HFFc6 (cell line): ENCODE measurements at places on chromosomes 12 and 14. TPM values are rescaled to one million over a fixed set of nuclear protein-coding genes. Genes with fewer than 3 reads are reported as not detected.

- H3K36me3 ChIP-seq = no peaks in the 10 kb centered on the region
- H3K27ac ChIP-seq = no peak overlapping the region
- H3K4me3 ChIP-seq = no peak overlapping the region
- H3K27me3 ChIP-seq = no peaks in the 10 kb centered on the region
- DNase-seq = peak; percentile 29
These were observed 51.4 kb upstream of the GARIN2 start for GRCh38 chr14:67137744-67138371.

GRCh38 chr14:76673261-76673660 is 88.0 kb upstream of the VASH1 start:
- peaks cover 23% of the 10 kb centered on the region for H3K27me3 ChIP-seq
- H3K4me1 ChIP-seq = no peaks in the 10 kb centered on the region
- no peaks in the 10 kb centered on the region for H3K36me3 ChIP-seq
- no peak for DNase-seq
- no peak overlapping the region for H3K27ac ChIP-seq

GRCh38 chr12:11953523-11953922 is 117.2 kb upstream of the BCL2L14 start:
- peaks cover 9% of the 10 kb centered on the region for H3K4me1 ChIP-seq
- H3K4me3 ChIP-seq = no peak overlapping the region
- no peak for DNase-seq
- peaks cover 40% of the 10 kb centered on the region for H3K27me3 ChIP-seq

GRCh38 chr12:53989227-53990113 is 4.5 kb downstream of the HOXC10 start:
- peaks cover 16% of the 10 kb centered on the region for H3K4me1 ChIP-seq
- no peak for DNase-seq
- H3K36me3 ChIP-seq = no peaks in the 10 kb centered on the region
- no peak overlapping the region for H3K27ac ChIP-seq

DNA sequence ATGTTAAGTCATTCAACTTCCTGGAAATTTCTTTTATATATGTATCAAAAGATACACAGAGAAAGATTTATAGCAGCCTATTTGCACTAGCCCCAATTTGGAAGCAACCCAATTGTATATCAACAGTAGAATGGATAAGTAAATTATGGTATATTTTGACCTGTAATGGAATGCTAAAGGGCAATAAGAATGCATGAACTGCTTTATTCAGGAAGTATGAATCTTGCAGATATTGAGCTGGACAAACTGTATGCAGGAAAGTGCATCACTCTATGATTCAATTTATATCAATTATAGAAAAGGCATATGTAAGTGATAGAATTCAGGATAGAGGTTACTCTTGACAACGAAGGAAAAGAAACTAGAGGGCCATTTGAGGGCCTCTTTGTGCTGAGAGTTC is 913.1 kb upstream of the FBXO33 start:
- no peaks in the 10 kb centered on the region for H3K4me1 ChIP-seq
- H3K27me3 ChIP-seq = no peaks in the 10 kb centered on the region
- H3K4me3 ChIP-seq = no peak overlapping the region
- H3K36me3 ChIP-seq = peaks cover 5% of the 10 kb centered on the region; the same call in 1 of the 2 replicates

DNA sequence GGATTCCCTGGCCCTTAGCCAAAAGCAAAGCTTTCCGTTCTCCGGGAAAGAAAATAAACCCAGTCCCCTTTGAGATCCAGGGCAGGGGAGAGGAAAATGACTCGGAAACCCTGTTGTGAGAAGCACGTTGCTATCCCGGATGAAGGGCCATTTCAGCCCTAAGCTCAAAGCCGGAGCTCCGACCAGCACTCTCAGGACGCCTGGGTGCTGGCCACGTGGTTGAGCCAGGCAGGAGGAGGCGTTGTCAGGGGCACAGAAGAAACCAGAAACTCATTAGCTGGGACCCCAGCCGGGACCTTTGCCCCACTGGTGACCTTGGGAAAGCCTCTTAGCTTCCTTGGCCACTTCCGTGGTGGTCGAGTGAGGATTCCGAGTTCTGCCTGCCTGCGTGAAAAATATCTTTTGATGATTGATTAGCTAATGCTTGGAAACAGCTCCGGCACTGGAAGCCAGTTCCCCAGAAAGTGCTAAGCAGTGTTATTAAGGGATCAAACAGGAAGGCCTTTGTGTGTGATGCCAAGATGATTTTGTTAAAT is 57.6 kb upstream of the FZD10 start:
- peaks cover 6% of the 10 kb centered on the region; the same call in 1 of the 2 replicates for H3K27me3 ChIP-seq
- H3K4me1 ChIP-seq = no peaks in the 10 kb centered on the region
- no peak overlapping the region for H3K27ac ChIP-seq
- no peak overlapping the region for H3K4me3 ChIP-seq

DNA sequence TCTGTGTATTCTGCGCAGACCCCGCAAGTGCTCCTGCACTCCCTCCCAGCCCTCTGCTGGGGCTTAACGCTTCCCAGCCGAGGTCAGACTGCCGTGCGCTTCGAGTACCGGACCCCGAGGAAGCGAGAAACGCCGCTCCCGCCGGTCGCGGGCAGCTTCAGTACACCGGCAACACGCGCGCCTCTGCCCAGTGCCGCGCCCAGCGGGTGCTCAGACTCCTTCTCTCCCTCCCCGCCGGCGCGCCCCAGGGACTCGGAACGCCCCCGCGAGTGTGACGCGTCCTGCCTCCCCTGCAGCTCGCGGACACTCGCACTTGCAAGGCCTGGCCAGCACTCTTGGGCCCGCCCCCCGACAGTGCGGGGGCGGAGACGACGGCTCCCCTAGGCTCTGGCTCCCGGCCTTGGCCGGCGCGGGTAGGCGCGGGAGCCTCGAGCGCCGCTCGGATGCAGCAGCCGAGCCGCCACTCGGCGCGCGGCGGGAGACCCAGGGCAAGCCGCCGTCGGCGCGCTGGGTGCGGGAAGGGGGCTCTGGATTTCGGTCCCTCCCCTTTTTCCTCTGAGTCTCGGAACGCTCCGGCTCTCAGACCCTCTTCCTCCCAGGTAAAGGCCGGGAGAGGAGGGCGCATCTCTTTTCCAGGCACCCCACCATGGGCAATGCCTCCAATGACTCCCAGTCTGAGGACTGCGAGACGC is at the start of gene PTGER2:
Gene PTGER2, plus strand, starts transcription at position 410 of the 692 bp plus-strand sequence. Its CDS starts 237 bp downstream, at position 647.
- H3K27ac ChIP-seq = no peak within 1 kb of the TSS; the same call in 1 of the 2 replicates
- H3K36me3 ChIP-seq = no peaks in the 10 kb centered on the region

DNA sequence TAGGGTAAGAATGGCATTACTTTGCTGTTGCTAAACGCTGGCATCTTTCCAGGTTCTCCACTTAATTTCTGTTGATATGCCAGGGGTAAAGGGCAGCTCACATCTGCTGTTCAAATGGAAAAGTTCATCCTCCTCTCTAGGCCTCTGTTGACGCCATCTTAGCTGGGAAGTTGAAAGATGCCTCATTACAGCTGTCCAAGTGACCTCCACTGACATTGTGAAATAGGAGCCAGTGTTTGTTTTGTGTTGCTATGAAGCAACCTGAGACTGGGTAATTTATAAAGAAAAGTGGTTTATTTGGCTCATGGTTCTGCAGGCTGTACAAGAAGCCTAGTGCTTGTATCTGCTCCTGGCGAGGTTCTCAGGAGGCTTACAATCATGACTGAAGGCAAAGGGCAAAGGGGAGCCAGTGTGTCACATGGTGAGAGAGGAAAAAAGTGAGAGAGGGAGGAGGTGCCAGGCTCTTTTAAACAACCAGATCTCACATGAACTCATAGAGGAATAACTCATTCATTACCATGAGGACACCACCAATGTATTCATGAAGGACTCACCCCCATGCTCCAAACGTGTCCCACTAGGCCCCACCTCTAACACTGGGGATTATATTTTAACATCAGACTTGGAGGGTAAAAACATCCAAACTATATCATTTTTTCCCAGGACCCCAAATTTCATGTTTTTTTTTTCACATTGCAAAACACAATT is 3.2 kb upstream of the ADAM21 start:
- peak; percentile 45 for DNase-seq
- no peaks in the 10 kb centered on the region; the same call in 1 of the 2 replicates for H3K36me3 ChIP-seq
- H3K27ac ChIP-seq = peak overlapping the region; percentile 62

DNA sequence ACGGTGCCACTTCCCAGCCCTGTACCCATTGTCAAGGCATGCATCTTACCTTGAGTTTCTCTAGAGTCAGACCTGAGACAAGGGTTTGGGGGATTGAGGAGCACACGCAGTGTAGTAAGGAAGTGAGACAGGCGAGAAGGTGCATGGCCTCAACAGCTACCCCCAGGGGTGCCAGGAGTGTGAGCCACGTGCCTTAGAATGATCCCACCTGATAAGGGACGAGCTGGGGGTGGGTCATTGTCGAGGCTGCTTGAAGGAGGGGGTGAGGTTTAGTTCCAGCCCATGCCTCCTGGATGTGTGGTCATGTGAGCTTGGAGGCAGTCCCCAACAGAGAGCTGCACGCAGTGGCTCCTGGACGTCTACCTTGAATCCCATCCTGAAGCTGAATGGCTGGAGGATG is 320.5 kb downstream of the VRK1 start:
- no peak for DNase-seq
- no peak overlapping the region for H3K4me3 ChIP-seq
- no peaks in the 10 kb centered on the region; the same call in 1 of the 2 replicates for H3K27me3 ChIP-seq
- peaks cover 40% of the 10 kb centered on the region; the same call in 1 of the 2 replicates for H3K4me1 ChIP-seq

DNA sequence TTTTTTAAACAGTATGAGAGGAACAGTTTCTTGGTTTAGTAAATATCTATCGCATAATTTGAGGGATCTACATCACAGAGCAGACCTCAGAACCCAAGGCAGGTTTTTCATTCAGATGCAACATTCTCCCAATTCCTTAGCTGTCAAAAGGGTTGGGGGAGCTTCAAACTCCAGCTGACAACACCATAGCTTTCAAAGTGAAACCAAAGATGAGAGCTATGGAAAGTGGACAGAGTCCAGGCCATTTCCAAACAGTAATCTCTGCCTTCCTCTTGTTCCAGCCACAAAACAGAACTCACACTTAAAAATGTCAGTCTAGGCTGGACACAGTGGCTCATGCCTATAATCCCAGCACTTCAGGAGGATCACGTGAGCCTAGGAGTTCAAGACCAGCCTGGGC is 87.8 kb downstream of the SPRING1 start:
- H3K4me1 ChIP-seq = no peaks in the 10 kb centered on the region; the same call in 1 of the 2 replicates
- no peak for DNase-seq
- peaks cover 5% of the 10 kb centered on the region; the same call in 1 of the 2 replicates for H3K36me3 ChIP-seq
- H3K4me3 ChIP-seq = peak overlapping the region; percentile 43
- H3K27ac ChIP-seq = no peak overlapping the region
- peaks cover 55% of the 10 kb centered on the region for H3K27me3 ChIP-seq

GRCh38 chr12:20646239-20646827 is 48.8 kb upstream of the SLCO1C1 start:
- DNase-seq = peak; percentile 53
- H3K4me3 ChIP-seq = peak overlapping the region; percentile 37; the same call in 1 of the 2 replicates
- no peak overlapping the region for H3K27ac ChIP-seq
- H3K27me3 ChIP-seq = no peaks in the 10 kb centered on the region; the same call in 1 of the 2 replicates
- H3K4me1 ChIP-seq = peaks cover 5% of the 10 kb centered on the region; the same call in 1 of the 2 replicates

DNA sequence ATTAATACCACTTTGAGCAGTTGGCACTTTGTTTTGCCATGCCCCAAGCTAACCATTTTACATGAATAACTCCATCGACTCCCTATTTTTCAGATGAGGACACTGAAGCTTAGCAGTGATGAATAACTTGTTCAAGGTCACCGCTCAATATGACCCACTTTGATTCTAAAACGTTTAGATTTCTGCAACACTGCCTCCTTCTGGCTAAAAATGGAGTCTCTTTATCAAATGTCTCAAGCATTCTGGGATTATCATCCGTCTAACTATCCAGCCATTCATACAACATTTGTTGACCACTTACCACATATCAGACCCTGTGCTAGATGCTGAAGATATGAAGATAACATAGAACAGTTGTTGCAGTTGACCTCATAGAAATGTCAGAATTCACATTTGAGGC is 298.0 kb downstream of the PPFIA2 start:
- no peaks in the 10 kb centered on the region for H3K27me3 ChIP-seq
- no peak for DNase-seq
- no peak overlapping the region for H3K4me3 ChIP-seq

DNA sequence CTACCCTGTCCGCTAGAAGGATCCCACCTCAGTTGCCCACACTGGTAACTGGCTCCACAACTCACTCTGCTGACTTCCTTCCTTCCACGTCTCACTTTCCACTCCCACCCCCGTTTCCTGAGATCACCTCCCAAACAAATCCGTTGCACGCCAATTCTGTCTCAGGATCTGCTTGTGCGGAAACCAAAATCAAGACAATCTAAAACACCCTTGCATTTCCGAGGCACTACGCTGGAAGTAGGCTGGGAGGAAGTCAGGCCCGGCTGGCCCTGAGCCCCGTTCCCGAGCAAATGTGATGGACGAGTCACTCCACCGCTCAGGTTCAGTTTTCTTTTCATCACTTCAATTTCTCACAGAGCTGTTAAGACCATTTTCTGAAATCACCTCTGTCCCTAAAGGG is 23.1 kb downstream of the ABCB9 start:
- peaks cover 8% of the 10 kb centered on the region for H3K36me3 ChIP-seq
- H3K27me3 ChIP-seq = no peaks in the 10 kb centered on the region
- peaks cover 60% of the 10 kb centered on the region for H3K4me1 ChIP-seq
- peak overlapping the region; percentile 41; the same call in 1 of the 2 replicates for H3K27ac ChIP-seq

GRCh38 chr14:92785667-92786426 is 8.3 kb upstream of the GOLGA5 start:
- H3K4me3 ChIP-seq = peak overlapping the region; percentile 50; the same call in 1 of the 2 replicates
- H3K27me3 ChIP-seq = peaks cover 3% of the 10 kb centered on the region
- H3K4me1 ChIP-seq = peaks cover 30% of the 10 kb centered on the region
- DNase-seq = peak; percentile 78
- peaks cover 27% of the 10 kb centered on the region for H3K36me3 ChIP-seq
- peak overlapping the region; percentile 94 for H3K27ac ChIP-seq

DNA sequence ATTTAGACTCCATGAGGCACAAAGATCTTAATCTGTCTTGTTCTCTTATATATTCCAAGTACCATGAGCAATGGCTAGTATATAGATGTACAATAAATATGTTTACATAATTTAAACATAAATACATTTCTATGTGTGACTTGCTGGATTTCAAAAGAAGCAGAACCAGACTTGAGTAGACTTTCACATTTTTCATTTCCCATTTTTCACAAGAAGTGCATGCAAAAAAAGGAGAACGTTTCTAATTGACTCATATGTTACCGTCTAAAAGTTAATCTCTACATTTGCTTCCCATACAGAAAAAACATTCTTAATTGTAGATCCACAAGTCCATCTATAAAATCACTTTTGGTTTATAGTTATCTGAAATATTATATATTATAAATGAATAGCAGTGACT is 256.5 kb upstream of the USP15 start:
- H3K4me1 ChIP-seq = no peaks in the 10 kb centered on the region
- no peaks in the 10 kb centered on the region for H3K36me3 ChIP-seq
- no peak for DNase-seq
- H3K27ac ChIP-seq = no peak overlapping the region
- no peak overlapping the region for H3K4me3 ChIP-seq
- H3K27me3 ChIP-seq = no peaks in the 10 kb centered on the region

GRCh38 chr12:124481257-124481750 is 86.1 kb downstream of the NCOR2 start:
- H3K27ac ChIP-seq = peak overlapping the region; percentile 37; the same call in 1 of the 2 replicates
- no peak overlapping the region for H3K4me3 ChIP-seq
- peaks cover 6% of the 10 kb centered on the region for H3K27me3 ChIP-seq
- peaks cover 31% of the 10 kb centered on the region for H3K4me1 ChIP-seq

AQP2 gene
- total RNA-seq = not detected in 3 replicates

TMX1 gene
- 42.3 and 46.1 TPM in 2 replicates for total RNA-seq

PITPNM2 gene
- 1.5 to 5.1 TPM (median 1.9 TPM) in 3 replicates for total RNA-seq

KRT73 gene
- not detected in 3 replicates for total RNA-seq

STYK1 gene
- 1.1 to 2.5 TPM (median 1.5 TPM) in 3 replicates for total RNA-seq
